ENCODE measurements at places on chromosomes 5 and 9.

- DNase-seq = no peak
Measured at GRCh38 chr9:111136180-111136579, 97.9 kb upstream of the LPAR1 start.

GRCh38 chr9:21689854-21690253 lies 112.6 kb upstream of the MTAP start:
- DNase-seq = no peak

DNA sequence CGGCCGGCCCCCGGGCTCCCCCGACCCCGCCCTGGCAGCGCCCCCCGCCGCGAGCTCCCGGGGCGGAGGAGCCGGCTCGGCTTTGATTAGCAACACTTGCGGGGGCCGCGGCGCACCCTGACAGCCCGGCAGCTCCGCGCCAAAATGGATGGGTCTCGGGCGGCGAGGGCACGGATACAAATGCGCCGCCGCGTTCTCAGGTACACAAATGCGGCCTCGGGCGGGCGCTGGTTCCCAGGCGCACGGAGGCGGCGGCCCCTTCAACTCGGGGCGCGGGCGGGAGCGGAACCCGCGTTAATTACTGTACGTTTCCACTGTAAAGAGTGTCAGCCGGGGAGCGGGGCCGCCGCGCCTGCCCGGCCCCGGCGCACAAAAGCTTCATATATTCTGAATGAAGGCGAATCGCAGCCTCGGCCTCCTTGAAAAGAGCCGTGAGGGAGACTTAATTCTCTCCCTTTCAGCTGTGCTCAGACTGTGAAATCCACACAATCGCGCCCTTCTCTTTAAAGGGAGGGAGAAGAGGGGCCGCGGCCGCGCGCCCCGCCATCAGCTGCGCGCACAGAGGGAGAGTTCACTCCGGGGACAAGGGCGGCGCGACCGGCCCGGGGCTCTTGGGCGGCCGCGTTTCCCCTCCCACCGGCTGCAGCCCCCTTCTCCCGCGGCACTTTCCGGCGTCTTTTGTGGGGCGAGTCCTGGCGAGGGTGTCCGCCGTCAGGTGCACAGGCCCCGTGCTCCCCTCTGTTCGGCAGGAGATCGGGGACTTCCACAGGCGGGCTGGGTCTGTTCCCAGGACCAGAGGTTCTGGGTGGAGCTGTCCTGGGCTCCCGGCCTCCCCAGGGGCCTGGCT lies 27.0 kb downstream of the MSX2 start:
- DNase-seq = no peak

GRCh38 chr9:125425170-125425897 lies 163.7 kb downstream of the GAPVD1 start:
- DNase-seq = no peak

GRCh38 chr5:94811331-94811730 lies 192.9 kb downstream of the SLF1 start:
- no peak for DNase-seq

DNA sequence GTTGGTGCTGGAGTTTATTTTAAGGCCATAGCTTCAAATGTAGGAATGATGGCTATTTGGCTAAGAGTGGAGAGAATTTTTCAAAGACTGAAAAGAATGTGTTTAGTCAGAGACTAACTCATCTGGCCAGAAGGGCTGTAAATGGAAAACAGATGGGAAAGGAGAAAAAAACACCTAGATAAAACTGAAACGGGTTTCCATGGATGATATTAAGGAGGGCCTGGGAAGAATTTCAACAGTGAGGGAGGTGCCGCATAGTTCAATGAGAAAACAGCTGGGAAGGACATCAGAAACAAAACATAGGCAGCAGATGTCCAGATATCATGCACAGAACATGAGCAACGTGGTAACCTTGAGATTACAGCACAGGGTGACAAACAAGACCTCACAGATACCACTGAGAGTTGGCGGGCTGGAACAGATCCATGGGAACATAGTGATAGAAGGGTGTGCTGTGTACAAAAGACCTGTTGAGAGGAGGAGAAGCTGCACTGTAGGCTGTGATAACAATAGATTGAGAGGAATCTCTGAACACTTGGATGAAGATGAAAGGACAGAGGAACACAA lies 31.2 kb upstream of the RAD23B start:
- DNase-seq = no peak

GRCh38 chr9:93132946-93133680 lies 938 bp downstream of the NINJ1 start:
- DNase-seq = no peak

GRCh38 chr9:89358985-89359384 lies 40.7 kb downstream of the SECISBP2 start:
- DNase-seq = peak; percentile 32

DNA sequence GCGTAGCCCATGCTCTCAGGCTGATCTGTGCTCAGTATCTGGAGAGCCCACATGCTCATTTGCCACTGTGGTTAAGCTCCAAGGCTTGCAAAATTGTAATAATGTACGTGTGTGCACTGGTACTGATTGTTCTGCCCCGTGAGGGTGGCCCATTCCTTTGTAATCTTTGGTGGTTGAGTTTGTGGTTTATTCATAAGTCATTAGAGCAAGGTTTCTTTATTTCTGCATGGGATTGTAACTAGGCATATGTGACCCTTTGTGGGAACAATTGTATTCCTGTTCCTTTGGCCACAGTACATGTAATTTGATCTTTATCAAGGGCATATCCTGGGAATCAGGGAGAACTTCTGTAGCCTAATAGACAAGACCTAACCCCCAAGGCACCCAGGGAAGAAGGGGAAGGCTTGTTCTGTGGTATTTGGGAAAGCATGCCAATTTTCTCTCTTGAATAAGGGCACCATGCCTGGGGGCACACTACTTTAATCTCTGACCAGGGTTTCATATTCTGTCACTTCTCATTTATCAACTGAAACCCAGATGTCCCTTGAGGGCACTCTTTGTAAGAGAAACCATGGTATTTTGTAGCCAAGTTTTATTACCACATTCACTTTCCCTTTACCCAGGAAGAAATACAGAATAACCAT lies 74.6 kb downstream of the NPR3 start:
- no peak for DNase-seq

GRCh38 chr5:104955479-104955878 lies 1392.9 kb upstream of the NUDT12 start:
- no peak for DNase-seq

GRCh38 chr5:146490089-146490843 lies 25.7 kb downstream of the GPR151 start:
- no peak for DNase-seq

DNA sequence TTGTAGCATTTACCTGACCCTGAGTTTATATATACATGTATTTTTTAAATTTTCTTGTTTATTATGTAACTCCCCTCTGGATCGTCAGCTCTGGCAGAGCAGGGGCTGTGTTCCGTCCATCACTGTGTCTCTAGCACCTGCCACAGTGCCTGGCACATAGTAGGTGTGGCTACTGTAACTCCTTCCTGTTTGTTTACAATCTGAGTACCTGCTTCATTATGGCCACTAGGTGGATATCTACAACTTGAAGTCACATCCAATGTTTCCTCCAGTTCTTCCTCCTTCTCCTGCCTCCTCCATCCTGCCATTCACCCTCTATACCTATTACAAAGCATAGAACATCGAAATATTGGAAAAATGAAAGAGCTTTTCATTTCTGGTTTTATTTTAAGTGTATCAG lies 14.2 kb upstream of the PPP1R2B start:
- no peak for DNase-seq

DNA sequence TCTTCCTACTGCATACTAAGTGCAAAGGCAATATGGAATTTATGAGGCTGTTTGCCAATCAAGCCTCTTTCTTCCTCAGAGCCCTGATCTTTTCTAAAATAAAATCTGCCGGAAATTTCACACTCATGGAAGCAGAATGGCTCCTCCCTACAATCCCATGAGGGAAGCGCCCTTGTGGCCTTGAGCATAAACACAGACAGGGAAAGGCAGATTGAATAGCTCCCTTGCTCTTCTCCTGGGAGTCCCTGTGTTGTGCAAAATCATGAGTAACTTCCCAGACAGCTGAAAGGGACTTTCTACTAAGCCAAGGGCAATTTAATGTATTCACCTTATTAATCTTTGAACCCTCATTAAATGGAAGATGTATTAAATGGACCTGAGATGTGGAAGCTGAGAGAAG lies 226.1 kb upstream of the PIK3R1 start:
- DNase-seq = no peak

DNA sequence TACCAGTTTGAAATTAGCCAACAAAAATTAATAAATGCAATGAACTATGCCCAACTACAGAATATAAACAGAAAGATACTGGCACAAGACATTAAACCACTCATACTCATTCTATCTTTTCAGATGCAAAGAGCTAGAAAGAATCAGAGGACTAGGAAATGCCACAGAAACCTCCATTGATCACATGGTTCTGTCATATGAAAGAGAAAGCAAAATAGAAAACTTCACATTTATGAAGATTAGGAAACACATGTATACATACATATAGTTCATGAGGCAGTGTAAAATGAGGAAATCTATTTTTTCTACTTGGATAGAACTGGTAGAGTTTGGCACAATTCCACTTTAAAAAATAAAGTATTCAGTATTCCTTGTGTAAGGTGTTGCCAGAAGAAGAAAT lies 275.1 kb upstream of the PTGER4 start:
- DNase-seq = no peak

- no peak for DNase-seq
Measured at GRCh38 chr5:6553972-6554371, 78.9 kb downstream of the NSUN2 start.

DNA sequence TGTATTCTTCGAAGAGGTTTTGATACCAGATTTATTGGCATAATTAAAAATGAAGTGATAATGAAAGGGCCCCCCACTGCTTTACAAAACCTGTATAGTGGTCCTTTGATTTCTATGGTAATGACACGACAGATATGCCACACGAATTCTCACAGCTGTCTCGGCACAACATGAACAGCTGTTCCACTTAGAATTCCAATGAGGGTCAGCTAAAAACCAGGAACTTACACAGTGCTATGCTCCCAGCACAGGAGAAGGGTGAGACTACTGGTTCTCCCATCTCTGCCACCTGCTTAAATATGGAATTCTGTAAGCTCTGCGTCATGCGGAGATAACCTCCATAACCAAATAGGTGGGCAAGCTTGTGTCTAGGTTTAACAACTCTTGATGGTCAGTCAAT lies 183.0 kb upstream of the EFNA5 start:
- no peak for DNase-seq

- no peak for DNase-seq
Measured at GRCh38 chr9:37034938-37035647, 1.0 kb upstream of the PAX5 start.

- no peak for DNase-seq
Measured at GRCh38 chr9:82127465-82127864, 138.9 kb downstream of the SPATA31D1 start.

- DNase-seq = no peak
Measured at GRCh38 chr5:57841676-57842363, 359.2 kb upstream of the ACTBL2 start.

DNA sequence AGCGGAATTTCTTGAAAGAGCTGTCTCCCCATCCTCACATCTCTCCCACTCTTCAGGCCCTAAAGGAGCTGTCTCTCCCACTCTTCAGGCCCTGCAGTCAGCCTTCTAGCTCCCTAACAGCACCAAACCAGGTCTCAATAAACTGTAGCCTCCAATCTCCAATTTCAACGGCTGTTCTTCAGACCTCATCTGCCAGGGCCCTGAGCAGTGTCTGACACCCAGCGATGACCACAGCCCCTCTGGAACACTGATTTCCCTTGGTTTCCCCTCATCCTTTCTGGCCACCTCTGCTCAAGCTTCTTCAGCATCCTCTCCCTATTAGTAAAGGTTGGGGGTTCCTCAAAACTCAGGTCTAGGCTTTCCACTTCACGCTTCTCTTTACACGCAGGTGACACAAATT lies 1.6 kb upstream of the P4HA2 start:
- no peak for DNase-seq

DNA sequence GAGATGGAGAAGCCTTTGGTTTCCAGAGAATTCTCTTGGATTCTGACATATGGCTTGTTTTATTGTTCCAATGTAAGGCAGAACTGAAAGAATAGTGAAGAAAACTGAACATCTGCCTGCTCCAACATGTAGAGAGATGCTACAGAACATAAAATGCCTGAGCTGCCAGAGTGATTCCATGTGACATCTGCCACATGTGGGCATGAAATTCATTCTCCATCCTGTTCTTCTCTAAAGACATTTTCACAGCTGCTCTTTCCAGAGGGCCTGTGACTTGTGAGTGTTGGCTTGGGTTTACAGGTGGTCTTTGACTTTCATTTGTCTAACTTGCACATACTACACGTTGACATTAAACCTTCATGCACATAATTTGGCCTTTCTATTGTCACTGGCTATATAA lies 33.7 kb upstream of the TXN start:
- DNase-seq = no peak

- no peak for DNase-seq
Measured at GRCh38 chr5:138724470-138725146, 28.6 kb upstream of the CTNNA1 start.

DNA sequence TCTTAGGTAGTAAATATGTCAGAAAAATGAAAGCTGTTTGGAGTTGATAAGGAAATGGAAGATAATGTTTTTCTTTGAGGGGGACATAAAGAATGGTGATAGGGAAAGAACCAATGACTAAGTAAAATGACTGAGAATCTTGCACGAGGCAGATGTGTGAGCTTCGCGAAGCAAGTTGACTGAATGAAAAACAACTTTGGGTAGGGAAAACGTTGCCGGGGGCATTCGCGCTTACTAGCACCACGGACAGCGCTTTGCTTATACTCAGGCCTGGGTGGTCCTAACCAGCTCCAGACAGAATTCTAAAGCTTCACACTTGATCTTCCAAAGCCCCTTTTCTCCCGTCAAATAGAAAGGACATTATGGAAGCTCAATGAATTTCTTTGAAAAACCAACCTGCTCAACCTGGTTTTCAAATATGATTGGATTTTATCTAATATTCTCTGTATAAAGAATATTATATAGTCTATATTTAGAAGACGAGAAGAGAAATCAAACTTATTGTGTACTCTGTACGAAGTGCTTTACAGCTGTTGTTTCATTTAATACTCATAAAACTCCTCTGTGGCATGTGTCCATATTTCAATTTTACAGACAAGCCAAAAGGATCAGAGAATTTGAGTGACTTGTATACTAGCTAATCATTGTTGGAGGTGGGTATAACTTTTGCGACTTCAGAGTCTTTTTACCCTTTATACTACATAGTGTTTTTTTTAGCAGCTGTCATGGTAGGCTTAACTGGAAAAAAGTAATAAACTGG lies 1.9 kb upstream of the CDKN2B start:
- no peak for DNase-seq

DNA sequence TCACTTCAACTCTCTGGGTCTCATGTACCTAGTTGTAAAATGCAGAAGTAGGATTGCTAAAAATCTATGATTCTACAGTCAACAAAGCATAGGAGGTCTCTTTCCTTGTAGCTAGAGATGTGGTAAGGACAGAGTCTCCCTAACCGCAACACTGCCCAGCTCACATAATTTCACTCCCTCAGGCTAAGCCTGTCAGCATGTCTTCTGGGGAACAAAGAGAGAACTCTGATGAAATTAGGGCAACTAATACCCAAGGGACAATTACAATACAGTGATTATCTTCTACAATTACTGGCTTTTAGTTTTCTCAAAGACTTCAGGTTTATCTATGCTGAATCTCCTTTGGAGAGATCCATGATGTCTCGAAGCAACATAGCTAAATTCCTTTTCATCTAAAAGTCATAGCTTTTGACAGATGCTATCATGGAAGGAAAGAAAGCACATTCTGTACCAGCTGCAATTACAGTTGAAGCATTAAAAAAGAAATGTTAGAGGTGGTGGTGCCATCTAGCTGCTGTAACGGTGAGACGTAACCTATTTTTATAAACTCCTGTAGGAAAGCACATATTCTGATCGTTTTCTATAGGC lies 141.1 kb upstream of the TARS1 start:
- no peak for DNase-seq

- no peak for DNase-seq
Measured at GRCh38 chr5:169301986-169302385, 1.0 kb upstream of the SLIT3 start.
